ENCODE measurements at places on chromosomes 7 and 10.

GRCh38 chr7:46932676-46933424 is 649.1 kb downstream of the TNS3 start:
- no peak for DNase-seq

GRCh38 chr10:105239311-105240219 is 598.5 kb downstream of the SORCS3 start:
- DNase-seq, result no peak

DNA sequence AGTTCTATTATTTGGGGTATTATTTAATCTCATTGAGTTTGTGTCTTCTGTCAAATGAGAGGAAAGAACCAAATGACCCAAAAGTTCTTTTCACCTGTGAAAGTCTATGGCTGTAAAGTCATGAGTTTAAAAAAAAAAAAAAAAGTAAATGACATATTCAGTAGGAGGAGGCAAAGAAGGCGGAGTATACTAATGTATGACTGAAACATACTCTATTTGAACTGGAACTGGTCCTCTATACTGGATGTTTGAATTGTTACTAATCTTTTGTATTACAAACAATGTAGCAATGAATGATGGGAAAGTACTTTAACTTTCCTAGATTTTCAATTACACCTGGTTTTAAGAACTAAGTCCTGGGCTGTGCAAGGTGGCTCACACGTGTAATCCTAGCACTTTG is 24.9 kb upstream of the GSAP start:
- DNase-seq, result no peak

DNA sequence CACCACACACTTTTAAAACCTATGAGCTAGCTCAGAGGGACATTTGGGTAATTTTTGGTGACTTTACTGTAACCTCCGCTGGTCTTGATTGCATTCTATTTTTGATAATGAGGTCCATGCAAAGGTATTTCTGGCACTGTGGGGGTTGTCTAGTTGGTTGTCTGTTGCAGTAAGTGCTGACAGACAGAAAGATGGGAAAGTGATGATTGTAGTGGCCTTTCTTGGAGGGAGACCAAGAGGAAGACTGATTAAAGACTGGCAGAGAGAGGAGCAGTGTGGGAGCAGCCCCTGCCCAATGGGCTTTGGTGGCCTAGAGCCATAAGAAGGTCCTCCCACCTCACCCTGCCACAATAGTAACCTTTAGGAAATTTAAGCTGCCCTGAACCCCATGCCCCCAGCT is 173.4 kb upstream of the CTBP2 start:
- no peak for DNase-seq

- DNase-seq, result peak; percentile 53
Observed at GRCh38 chr10:7408291-7409044, 2.4 kb downstream of the SFMBT2 start.

DNA sequence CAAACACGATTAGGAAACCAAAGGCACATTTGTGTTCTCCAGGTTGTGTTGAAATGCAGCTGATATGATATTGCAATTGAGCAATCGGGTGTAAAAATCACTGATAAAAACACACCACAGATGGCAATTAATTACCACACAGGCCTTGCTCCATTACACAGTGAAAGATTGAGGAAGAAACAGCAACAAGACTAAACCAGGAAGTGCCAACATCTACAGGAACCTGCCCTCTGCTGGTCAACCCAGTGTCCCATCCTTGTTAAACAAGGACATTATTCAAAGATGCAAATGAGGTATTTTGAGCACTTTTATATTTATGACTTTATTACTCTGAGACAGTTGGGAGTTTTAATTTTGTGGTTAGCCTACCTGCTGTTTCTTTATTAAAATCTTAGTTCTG is 765.6 kb upstream of the GHITM start:
- no peak for DNase-seq

GRCh38 chr10:101292194-101293006 is 61.6 kb upstream of the BTRC start:
- peak; percentile 11 for DNase-seq

DNA sequence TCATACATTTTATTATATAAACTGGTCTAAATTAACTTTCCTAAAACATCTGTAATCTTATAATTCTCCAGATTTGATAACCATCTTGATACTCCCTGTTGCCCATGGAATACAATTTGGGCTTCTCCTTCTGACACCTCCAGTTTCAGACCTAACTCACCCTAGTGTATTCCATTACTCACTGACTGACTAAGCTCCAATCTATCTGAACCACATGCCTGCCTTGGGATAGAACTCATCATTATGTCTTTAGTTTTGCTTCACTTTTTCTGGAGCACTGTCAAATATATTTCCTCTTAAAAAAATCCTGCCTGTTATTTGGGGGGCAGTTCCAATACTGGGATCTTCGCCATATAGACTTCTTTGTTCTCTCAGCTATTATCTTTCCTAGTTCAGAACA is 4.9 kb upstream of the FOXP2 start:
- DNase-seq, result no peak

Data from stimulated activated CD4-positive, alpha-beta T cell treated with anti-CD3 and anti-CD28 coated beads, Interleukin-4, amount 100 ng/mL, for 24 hours (primary cell).